ENCODE measurements at places on chromosomes 6 and 20.

GRCh38 chr6:129606664-129607063 lies 103.3 kb downstream of the ARHGAP18 start:
- no peak for DNase-seq

GRCh38 chr20:19828232-19828631 lies 70.2 kb downstream of the RIN2 start:
- peak; percentile 9 for DNase-seq

DNA sequence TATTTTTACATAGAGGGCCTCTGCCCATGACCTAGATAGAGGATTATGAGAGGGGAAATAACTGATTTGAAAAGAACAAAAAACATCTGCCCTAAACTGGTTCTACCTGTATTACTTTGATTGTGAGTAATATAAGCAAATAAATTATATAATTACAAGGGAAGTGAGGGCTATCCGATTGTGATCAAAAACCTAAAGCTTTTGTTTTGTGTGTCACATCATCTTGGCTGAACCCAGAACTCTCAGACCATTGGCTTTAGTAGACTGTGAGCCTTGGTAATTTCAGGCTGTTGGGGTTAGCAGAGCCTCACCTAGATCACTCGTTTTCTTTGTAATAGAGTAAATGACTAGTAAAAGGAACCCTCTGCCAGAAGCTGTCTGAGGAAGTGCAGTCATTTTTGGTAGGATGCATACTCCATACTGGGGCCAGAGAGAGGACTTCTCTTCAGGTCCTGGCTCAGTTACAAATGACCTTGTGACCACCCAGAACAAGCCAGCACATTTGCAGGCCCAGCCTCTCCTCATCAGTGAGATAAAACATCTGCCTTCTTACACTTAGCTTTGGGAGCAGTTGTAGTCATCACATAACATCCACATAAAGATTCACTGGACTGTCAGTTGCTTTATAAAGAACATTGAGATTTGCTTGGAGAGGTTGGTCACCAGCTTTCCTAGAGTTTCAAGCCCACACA lies 13.5 kb downstream of the STK35 start:
- DNase-seq = no peak

- DNase-seq = no peak
These were observed 27.1 kb downstream of the NCOA6 start for GRCh38 chr20:34798328-34798727.

DNA sequence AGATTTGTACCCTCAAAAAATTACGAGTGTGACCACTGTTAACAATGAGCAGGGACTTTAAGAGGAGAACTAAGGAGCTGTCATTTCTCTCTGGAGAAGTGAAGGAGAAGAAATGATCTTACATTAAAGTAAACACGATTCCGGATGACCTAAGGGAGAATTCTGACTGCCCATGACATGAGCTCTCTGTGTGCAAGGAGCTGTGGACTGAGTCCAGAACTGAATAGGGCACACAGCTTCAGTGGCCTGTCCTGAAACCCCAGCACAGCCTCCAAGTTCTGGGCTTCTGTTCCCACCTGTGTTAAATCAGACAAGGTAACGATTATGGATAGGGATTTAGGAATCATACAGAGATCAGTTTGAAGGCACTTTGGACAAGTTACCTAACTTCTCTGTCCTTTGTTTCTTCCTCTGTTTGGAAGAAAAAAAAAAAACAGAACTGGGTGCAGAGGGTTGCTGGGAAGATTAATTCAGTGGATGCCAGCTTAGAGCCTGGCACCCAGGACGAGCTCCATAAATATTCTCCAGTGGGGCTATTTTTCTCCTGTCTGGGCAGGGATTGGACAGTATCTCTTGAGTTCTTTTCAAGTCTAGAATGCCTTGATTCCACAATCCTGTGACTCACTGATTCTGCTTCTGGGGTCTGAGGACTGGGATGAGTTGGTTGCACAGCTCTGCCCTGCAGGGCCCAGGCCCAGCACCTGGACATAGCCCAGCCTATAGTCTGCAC lies 65.7 kb downstream of the MRPL14 start:
- no peak for DNase-seq

DNA sequence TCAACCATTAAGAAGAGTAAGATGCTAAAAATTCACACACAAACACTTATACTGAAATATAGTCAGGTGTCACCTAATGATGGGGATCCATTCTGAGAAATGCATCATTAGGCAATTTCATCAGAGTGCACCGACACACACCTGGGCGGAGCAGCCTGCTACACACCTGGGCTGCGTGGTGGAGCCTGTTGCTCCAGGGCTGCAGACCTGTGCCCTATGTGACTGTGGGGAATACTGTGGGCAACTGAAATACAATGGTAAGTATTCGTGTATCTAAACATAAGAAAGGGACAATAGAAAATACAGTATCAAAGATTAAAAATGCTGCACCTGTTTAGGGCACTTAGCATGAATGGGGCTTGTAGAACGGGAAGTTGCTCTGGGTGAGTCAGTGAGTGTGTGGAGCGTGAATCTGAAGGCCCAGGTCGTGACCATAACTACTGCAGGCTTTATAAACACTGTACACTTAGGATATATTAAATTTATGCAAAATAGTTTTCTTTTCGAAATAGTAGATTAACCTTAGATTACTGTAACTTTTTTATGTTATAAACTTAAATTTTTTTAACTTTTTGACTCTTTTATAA lies 124.4 kb upstream of the AFDN start:
- DNase-seq = no peak

Data from CD4-positive, alpha-beta T cell treated with Interleukin-6 for 4 hours (primary cell).